ENCODE measurements at places on chromosomes 6 and 20.

DNA sequence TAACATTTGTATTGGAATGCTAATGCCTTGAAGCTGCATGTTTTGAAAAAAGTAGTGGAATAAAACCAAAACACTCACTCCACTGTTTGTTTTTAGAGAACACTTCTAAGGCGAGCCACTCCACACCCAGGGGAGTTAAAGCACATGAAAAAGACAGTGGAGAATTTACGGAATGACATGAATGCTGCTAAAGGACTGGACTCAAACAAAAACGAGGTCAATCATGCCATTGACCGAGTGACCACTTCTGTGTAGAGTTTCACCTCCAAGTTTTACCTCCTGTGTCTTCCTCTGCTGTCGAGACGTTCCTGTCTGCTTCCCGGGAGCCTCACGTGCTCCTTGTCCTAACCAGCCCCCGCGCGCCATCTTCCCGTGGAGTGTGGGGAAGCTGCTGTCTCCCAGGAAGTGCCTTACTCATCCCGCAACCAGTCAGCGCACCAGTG is 127.8 kb downstream of the LRRC1 start:
- DNase-seq, result no peak

GRCh38 chr6:80528115-80528514 is 421.6 kb downstream of the BCKDHB start:
- DNase-seq, result no peak

DNA sequence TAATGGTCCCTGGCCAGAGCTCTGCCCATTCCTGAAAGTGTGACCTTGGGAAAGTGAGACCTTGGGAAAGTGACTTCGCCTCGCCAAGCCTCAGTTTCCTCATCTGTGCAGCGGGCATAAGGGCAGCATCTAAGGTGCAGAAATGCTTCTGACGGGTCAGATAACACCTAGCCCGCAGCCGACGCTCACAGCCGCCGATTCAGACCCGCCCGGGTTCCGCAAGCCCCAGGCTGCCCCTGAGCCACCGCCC is 486 bp downstream of the FKBP1A start:
- DNase-seq, result no peak

GRCh38 chr6:13273202-13273930 is 55.0 kb downstream of the TBC1D7 start:
- no peak for DNase-seq

- DNase-seq, result no peak
Measured at GRCh38 chr6:56677559-56677958, 34.9 kb upstream of the DST start.

- no peak for DNase-seq
Measured at GRCh38 chr6:107656401-107656800, 166.5 kb downstream of the SOBP start.

DNA sequence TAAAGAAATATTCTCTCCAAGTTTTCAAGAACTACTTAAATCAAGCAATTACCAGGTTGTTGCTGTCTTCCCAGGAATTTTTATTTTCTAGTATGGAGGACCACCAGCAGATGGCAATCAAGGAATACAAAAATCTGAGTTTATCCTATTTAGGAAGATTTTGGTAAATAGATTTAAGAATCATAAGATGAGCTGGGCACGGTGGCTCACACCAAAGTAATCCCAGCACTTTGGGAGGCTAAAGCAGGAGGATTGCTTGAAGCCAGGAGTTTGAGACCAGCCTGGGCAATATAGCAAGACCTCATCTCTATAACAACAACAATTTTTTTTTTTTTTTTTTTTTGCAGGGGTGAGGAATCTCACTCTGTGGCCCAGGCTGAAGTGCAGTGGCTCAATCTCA is 19.3 kb upstream of the SEC63 start:
- DNase-seq, result no peak

GRCh38 chr6:17397764-17398194 is 4.4 kb downstream of the CAP2 start:
- DNase-seq, result no peak

DNA sequence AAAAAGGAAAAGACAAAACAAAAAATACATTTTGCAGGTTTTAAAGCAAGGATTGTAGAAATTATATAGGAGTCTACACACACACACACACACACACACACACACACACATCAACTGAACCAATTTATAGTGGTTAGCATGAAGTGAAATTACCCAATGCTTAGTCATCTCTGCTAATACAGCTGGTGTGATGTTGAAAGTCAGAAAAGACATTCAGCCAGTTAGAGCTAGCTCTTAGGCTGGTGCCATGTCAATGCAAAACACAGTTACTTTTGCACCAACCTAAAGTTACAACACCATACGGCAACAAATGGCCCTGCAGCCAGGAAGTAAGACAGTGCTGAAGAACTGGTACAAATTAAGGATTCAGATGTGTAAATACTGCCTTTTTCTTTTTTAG is 15.2 kb downstream of the FAM210B start:
- DNase-seq, result no peak

DNA sequence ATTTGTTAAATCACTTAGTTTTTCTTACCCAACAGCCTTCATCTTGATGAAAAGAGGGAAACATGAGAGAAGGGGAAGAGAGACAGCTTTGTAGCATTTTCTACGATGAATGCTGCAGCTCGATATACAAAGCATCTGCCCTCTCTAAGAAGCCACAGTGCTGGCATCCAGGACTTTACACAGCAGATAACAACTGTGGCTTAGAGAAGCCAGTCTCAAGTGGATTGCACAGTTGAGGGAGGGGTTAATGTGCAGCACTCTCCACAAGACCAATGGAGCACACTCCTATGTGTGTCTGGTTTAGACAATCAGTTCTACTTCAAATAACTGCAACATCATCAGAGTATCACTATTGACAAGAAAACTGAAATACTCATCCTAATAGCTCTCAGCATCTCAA is 5.8 kb downstream of the C6orf120 start:
- DNase-seq, result no peak

- DNase-seq, result no peak
Measured at GRCh38 chr20:44057698-44058675, 129.0 kb downstream of the JPH2 start.

DNA sequence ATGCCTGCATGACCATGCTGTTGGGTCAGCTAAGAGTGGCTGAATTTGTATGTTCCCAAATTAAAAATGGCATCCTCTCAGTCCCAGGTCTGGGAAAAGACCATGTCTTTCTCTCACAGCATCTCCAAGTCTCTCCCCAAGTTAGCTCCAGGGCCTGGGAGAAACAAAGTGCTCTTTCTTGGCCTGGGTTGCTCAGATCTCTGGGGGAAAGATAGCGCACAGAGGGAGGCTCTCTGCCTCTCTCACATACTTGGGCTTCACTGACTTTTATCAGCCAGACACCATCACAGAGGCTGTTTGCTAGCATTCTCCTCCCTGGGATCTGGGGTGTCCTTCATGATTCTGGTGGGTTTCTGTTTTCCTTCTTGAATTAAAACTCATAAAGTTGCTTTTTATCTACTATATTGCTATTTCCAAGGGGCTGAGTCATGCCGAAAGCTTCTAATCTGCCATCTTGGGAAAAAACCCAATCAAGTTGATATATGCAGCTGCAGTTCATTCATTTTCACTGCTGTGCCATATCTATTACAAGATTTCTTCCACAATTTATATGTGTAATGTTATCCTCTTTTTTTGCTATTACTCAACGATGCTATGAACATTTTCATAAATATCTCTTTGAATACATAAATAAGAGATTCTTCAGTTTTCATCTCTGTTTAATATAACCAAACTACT is 190.2 kb downstream of the MOXD1 start:
- no peak for DNase-seq

GRCh38 chr20:38373231-38373867 is 27.1 kb downstream of the LBP start:
- no peak for DNase-seq

GRCh38 chr6:106511288-106512047 is 117.8 kb downstream of the RTN4IP1 start:
- no peak for DNase-seq

DNA sequence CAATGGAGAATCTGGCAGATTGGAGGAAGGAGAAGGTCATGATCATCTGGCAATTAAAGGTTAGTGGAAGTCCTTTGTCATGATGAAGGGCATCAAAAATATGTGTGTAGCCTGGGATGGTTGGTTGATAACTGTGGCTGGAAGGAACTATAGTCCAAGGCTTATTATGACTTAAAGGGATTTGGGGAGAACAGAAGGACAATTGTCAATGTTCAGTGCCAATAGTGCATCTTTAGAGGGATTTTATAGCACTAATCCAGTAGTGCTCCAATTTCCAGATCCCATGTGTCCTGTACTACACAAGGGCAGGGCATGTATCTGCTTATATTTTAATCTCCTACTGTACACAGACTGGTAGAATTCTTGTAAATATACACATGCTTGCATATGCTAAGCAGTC is 5.0 kb upstream of the ZBTB24 start:
- no peak for DNase-seq

DNA sequence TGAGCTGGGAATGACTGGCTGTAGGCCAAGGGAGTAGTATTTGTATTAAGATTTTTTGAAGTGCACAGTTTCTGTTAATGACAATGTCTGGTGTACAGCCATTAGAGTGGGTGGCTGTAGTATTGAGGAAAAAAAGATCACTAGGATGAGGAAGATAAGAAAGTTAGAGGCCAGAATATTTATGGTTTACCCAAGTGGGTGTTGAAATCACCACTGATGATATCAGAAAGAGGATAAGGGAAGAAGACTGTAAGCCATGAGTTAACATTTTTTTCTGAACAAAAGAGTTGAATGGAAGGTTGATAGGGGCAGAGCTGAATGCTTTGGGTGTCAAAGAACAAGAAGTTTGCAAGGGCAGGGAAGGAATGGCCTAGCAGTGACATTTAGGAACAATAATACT is 104.7 kb downstream of the PRDM13 start:
- no peak for DNase-seq

DNA sequence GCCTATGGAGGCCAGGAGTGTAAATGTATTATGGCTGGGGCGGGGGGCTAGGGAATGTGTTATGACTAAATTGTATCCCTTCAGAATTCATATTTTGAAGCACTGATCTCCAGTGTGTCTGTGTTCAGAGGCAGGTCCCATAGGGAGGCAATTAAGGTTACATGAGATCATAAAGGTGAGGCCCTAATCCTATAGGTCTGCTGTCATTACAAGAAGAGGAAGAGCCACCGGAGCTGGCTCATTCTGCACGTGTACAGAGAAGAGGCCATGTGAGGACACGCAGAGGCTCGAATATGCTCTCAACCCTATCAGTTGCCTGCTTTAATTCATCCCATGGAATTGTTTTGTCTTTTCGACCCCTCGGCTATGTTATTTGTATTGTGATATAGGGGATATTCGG is 76.9 kb downstream of the VTA1 start:
- no peak for DNase-seq

DNA sequence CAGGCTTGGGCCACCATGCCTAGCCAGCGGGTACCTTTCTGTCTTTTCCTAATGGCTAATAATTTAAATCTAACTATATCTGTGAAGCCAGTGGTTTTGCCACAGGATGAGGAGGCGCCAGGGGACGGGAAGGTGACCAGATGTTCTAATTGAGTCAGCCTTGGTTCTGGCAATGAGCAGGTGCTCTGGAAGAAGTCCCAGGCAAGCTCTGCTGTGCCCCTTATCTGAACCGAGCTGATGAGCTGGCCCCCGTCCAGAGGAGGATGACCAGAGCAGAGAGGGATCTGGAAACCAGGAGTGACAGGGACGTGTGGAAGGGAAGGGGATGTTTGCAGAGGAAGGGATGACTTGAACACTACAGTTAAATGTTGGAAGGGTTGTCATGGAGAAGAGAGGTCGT is 46.7 kb downstream of the SLC35D3 start:
- no peak for DNase-seq

DNA sequence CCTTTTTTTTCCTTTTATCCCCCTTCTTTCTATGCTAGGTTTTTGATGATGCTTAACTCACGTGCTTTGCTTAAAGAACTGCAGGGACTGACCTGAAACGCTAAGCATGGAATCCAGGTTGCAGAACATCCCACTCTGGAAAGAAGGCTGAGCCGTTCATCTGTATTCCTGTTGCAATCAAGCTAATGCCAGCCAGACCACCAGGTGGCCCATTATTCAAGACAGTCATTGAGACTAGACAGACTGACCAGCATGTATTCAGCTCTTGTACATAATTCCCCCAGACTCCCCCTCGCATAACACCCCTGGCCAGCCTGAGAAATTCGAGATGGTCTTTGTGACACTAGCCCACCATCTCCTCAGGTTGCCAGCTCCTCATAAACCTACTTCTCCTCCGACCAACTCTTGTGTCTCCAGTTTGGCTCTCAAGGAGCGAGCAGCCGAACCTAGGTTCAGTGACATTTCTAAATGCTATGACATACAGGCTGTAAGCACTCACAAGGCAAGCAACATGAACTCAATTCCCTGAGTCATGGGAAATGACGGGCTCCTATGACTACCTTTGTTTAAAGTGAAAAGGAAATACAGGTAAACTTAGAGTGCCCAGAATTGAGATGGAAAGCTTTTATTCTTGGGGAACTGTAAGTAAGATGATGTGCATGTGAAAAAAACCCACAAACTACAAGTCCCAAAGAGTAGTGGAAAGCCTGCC is 309.3 kb upstream of the CDYL start:
- no peak for DNase-seq

GRCh38 chr6:42819803-42820511 is 38.1 kb downstream of the BICRAL start:
- DNase-seq, result no peak

- no peak for DNase-seq
Measured at GRCh38 chr20:3744806-3745685, 12.6 kb downstream of the HSPA12B start.

- DNase-seq, result no peak
Measured at GRCh38 chr20:60586269-60587050, 628.2 kb downstream of the CDH26 start.

Measured in dorsolateral prefrontal cortex (tissue), 122 donors.